Panc1 (cell line): ENCODE measurements at places on chromosomes 13 and 19. TPM values are rescaled to one million over a fixed set of nuclear protein-coding genes. Genes with fewer than 3 reads are reported as not detected.

GSX1 gene
- not detected for total RNA-seq

GRCh38 chr13:77360032-77360685 is 33.3 kb upstream of the MYCBP2 start:
- H3K4me3 ChIP-seq, result no peak overlapping the region
- no peaks in the 10 kb centered on the region for H3K4me1 ChIP-seq
- no peak for DNase-seq

GRCh38 chr13:45341799-45342500 is 967 bp upstream of the TPT1 start:
- peak overlapping the region; percentile 93 for H3K4me3 ChIP-seq
- peaks cover 13% of the 10 kb centered on the region for H3K4me1 ChIP-seq
- no peak for DNase-seq

GRCh38 chr13:47837104-47837880 is 163.8 kb downstream of the SUCLA2 start:
- no peaks in the 10 kb centered on the region for H3K4me1 ChIP-seq
- H3K27me3 ChIP-seq, result no peaks in the 10 kb centered on the region
- no peak overlapping the region for H3K27ac ChIP-seq
- H3K36me3 ChIP-seq, result no peaks in the 10 kb centered on the region
- no peak for DNase-seq

- no peak overlapping the region for H3K4me3 ChIP-seq
- DNase-seq, result no peak
- H3K36me3 ChIP-seq, result no peaks in the 10 kb centered on the region
- no peak overlapping the region for H3K27ac ChIP-seq
- H3K27me3 ChIP-seq, result no peaks in the 10 kb centered on the region
Observed at GRCh38 chr13:30266756-30267155, 40.6 kb downstream of the KATNAL1 start.

S1PR4 gene
- 0.26 TPM for total RNA-seq

TTC9B gene
- total RNA-seq, result 2.3 TPM

NAPSA gene
- total RNA-seq, result 2.5 TPM

FUT6 gene
- not detected for total RNA-seq
